ENCODE measurements at places on chromosomes 2 and 18. TPM values are rescaled to one million over a fixed set of nuclear protein-coding genes. Genes with fewer than 3 reads are reported as not detected.
A peak's percentile ranks its signal among the peaks of the same experiment; 100 is the strongest.

DNA sequence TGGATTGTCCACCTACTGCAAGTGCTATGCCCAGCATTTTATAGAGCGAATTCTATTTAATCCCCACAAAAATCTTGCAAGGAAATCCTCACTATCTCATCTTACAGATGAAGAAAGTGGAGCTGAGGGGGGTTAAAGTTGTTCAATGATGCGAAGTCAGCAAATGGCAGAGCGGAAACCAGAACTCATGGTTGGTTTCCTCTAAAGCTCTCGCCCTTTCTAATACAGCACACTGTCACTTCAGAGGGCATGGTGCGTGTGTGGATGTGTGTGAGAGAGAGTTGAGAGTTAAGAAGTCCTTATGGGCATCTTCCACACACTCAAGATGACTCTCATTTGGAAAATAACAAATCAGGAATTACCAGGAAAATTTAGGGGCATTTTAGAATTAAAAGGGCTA lies 78.4 kb downstream of the TGFA start:
- no peak for DNase-seq

GRCh38 chr2:227479865-227480475 lies 8.0 kb downstream of the AGFG1 start:
- DNase-seq, result no peak

Gene CMPK2
- total RNA-seq, result 4.5 TPM

Gene TSHZ1
- total RNA-seq, result 31.3 TPM

GRCh38 chr2:195666113-195666712 lies 9.2 kb downstream of the SLC39A10 start:
- no peak for DNase-seq

Gene GPR45
- not detected for total RNA-seq

- no peak for DNase-seq
Measured at GRCh38 chr2:116754381-116755101, 1060.0 kb upstream of the DDX18 start.

DNA sequence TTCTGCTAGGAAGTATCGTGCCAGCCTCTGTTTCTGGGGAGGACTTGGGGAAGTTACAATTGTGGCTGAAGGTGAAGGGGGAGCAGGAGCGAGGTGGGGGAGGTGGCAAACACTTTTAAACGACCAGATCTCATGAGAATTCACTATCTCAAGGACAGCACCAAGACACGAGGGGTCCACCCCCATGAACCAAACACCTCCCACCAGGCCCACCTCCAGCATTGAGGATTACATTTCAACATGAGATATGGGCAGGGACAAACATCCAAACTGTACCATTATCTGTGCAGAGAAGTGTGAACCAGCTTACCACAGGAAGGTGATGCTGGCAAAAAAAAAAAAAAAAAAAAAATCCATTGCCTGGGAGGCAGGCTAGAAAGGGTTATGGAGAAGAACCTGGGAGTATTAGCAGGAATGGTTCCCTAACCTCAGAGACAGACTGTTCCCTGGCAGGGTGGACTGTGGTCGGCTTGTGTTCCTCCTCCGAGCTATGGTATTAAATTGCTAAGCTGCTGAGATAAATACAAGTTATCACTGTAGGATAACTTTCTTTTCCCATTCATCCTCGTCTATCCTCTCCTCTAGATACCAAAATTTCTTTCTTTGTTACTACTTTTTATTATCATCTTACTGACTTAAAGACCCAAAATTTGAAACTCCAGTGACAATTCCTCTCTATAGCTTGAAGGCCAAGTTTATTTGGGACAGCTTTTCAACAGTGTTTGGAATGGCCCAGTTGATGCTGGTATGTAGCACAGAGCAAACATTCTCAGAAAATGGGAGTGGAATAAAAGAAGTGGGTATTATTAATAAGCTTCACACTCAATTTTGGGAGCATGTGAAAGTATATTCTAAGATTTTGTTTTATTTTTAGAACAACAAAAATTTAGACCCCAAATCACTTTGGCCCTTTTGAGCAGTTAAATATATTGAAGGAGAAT lies 73.7 kb upstream of the MAP3K20 start:
- no peak for DNase-seq

Gene MALL
- total RNA-seq, result 26.2 TPM

Gene IL36A
- not detected for total RNA-seq

Gene HOXD13
- not detected for total RNA-seq

- DNase-seq, result peak; percentile 40
Measured at GRCh38 chr18:57959278-57959677, 84.7 kb upstream of the NEDD4L start.

GRCh38 chr2:46076251-46076650 lies 221.0 kb upstream of the EPAS1 start:
- peak; percentile 14 for DNase-seq

GRCh38 chr2:158378926-158379325 lies 77.6 kb downstream of the CCDC148 start:
- DNase-seq, result no peak

DNA sequence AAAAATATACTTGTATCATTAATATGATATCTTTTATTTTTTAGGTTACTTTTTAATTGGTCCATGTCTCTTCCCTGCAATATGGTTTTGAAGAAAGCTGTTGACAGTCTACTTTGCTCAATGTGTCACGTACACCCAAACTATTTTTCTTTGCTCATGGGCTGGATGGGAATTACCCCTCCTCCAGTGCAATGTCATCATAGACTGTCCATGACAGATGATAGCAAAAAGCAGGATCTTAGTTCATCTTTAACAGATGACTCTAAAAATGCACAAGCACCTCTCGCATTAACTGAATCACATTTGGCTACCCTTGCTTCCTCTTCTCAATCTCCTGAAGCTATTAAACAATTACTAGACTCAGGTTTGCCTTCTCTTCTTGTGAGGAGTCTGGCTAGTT lies 112.9 kb upstream of the TTC27 start:
- DNase-seq, result no peak

GRCh38 chr2:53964987-53965687 lies 5.7 kb downstream of the PSME4 start:
- DNase-seq, result no peak
